ENCODE measurements at places on chromosomes 12 and 14. TPM values are rescaled to one million over a fixed set of nuclear protein-coding genes. Genes with fewer than 3 reads are reported as not detected.
A peak's percentile ranks its signal among the peaks of the same experiment; 100 is the strongest.

GRCh38 chr12:62301799-62302133 is 41.6 kb downstream of the USP15 start:
- H3K27ac ChIP-seq = no peak overlapping the region
- H3K4me3 ChIP-seq = no peak overlapping the region
- peaks cover 35% of the 10 kb centered on the region for H3K36me3 ChIP-seq
- no peaks in the 10 kb centered on the region for H3K27me3 ChIP-seq

DNA sequence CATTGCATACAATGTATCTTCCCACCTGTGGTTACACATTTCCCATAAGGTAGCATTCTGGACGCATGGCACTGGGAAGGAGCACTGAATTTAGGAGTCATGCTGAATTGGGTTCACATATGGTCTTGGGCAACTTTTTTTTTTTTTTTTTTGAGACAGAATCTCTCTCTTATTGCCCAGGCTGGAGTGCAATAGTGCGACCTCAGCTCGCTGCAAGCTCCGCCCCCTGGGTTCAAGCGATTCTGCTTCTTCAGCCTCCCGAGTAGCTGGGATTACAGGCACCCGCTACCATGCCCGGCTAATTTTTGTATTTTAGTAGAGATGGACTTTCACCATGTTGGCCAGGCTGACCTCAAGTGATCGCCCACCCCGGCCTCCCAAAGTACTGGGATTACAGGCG is 13.3 kb downstream of the DIP2B start:
- H3K36me3 ChIP-seq = peaks cover 2% of the 10 kb centered on the region
- H3K4me3 ChIP-seq = no peak overlapping the region
- DNase-seq = no peak
- no peaks in the 10 kb centered on the region for H3K27me3 ChIP-seq
- peaks cover 24% of the 10 kb centered on the region for H3K4me1 ChIP-seq
- peak overlapping the region; percentile 63 for H3K27ac ChIP-seq

- no peak overlapping the region for H3K27ac ChIP-seq
- H3K36me3 ChIP-seq = no peaks in the 10 kb centered on the region
- no peak for DNase-seq
- H3K4me1 ChIP-seq = peaks cover 22% of the 10 kb centered on the region
Observed at GRCh38 chr14:96917442-96917963, 120.3 kb downstream of the VRK1 start.

GRCh38 chr14:66944872-66945271 is 244.4 kb upstream of the GARIN2 start:
- no peaks in the 10 kb centered on the region for H3K4me1 ChIP-seq
- peak; percentile 42 for DNase-seq
- no peak overlapping the region for H3K27ac ChIP-seq
- H3K4me3 ChIP-seq = no peak overlapping the region
- H3K27me3 ChIP-seq = no peaks in the 10 kb centered on the region

- no peaks in the 10 kb centered on the region for H3K4me1 ChIP-seq
- H3K27me3 ChIP-seq = no peaks in the 10 kb centered on the region
- no peak overlapping the region for H3K27ac ChIP-seq
- H3K36me3 ChIP-seq = peaks cover 13% of the 10 kb centered on the region
- no peak overlapping the region for H3K4me3 ChIP-seq
Observed at GRCh38 chr14:102885737-102886447, 36.6 kb upstream of the AMN start.

GRCh38 chr14:41609704-41610183 is 3.1 kb downstream of the LRFN5 start:
- no peaks in the 10 kb centered on the region for H3K27me3 ChIP-seq
- peak overlapping the region; percentile 79 for H3K4me3 ChIP-seq
- H3K36me3 ChIP-seq = no peaks in the 10 kb centered on the region
- peaks cover 29% of the 10 kb centered on the region for H3K4me1 ChIP-seq
- peak; percentile 95 for DNase-seq

DNA sequence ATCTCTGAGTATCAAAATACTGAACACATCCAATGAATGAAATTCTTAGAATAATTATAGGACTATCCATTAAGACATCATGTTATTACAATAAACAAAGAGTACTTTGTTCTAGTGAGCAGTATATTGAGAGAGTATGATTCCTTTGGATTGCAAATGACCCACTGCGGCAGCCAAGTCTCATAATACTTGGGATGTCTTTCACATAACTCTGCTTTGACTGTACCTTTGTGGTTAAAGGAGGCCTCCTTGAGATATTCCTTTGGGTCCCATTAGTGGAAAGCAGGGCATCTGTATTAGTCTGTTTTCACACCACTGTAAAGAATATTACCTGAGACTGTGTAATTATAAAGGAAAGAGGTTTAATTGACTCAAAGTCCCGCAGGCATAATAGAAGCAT is 593.8 kb downstream of the TRHDE start:
- DNase-seq = no peak
- no peaks in the 10 kb centered on the region for H3K27me3 ChIP-seq
- H3K4me3 ChIP-seq = no peak overlapping the region

- no peak overlapping the region for H3K4me3 ChIP-seq
- no peaks in the 10 kb centered on the region for H3K36me3 ChIP-seq
- no peak overlapping the region for H3K27ac ChIP-seq
- no peaks in the 10 kb centered on the region for H3K27me3 ChIP-seq
- DNase-seq = no peak
- H3K4me1 ChIP-seq = peaks cover 11% of the 10 kb centered on the region
Observed at GRCh38 chr12:11209113-11209512, 22.4 kb upstream of the TAS2R42 start.

DNA sequence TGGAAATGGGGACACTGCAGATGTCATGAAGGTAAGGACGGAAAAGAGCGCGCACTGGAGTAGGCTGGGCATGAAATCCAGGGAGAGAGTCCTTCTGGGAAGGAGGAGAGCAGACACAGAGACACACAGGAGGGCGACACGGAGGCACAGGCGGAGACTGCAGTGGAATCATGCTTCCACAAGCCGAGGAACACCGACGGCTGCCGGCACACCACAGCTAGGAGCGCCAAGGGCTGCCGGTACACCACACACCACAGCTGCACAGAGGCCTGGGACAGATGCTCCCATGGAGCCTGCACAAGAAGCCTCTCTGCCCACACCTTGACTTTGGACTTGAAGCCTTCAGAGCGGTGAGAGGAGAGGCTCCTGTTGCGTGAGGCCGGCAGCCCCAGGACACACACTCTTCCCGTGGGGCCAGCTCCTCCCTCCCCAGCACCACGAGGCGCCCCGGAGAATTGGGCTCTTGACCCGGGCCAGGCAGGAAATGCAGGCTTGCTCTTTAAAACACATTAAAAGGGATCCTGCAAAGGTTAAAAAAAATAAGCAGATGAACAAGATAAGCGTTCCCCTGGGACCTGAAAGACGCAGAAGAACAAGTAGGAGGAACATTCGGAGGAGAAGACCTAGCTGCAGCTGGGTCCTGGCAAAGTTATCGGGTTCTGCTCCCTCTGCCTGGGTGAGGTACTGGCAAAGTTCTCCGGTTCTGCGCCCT is 28.3 kb upstream of the FZD10 start:
- H3K36me3 ChIP-seq = no peaks in the 10 kb centered on the region
- H3K4me1 ChIP-seq = no peaks in the 10 kb centered on the region
- peaks cover 6% of the 10 kb centered on the region for H3K27me3 ChIP-seq
- DNase-seq = no peak

GRCh38 chr14:30790827-30791226 is 83.5 kb upstream of the COCH start:
- H3K4me3 ChIP-seq = no peak overlapping the region
- H3K27me3 ChIP-seq = no peaks in the 10 kb centered on the region
- H3K27ac ChIP-seq = no peak overlapping the region
- no peak for DNase-seq
- H3K36me3 ChIP-seq = no peaks in the 10 kb centered on the region

- no peaks in the 10 kb centered on the region for H3K27me3 ChIP-seq
- DNase-seq = no peak
- H3K4me1 ChIP-seq = no peaks in the 10 kb centered on the region
- no peak overlapping the region for H3K4me3 ChIP-seq
Observed at GRCh38 chr12:70598467-70599193, 38.6 kb downstream of the PTPRB start.

DNA sequence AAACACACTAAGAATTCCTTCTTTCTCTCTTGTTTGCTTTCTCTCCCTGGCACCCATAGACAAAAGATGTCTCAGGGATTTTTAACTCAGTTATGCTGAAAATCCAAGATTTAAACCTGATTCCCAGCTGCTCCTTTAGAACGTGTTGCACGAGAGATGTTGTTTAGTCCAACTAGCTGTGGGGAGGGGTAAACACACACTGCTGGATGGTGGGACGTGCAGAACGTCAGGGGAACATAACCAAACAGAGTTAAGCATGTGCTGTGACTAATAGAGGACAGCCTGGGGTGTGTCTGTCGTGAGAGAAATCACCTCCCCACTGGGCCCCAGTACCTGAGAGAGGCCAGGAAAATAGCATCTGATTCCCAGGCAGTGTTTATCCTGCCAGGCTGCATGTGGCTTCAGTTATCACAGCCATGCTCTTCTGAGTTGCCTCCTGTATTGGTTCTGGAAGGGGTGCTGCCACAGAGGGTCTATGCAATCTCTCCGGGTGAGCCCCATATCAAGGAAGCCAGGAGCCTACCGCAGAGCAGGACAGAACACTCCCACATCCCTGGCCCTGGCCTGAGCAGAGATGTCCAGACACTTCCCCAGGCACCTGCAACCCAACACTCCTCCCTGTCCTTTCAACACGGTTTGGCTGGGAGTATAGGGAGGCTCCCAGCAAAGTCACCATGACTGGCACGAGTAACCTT is 112.7 kb upstream of the EGLN3 start:
- H3K4me3 ChIP-seq = no peak overlapping the region
- H3K36me3 ChIP-seq = no peaks in the 10 kb centered on the region
- H3K27ac ChIP-seq = no peak overlapping the region
- no peaks in the 10 kb centered on the region for H3K27me3 ChIP-seq
- no peaks in the 10 kb centered on the region for H3K4me1 ChIP-seq

DNA sequence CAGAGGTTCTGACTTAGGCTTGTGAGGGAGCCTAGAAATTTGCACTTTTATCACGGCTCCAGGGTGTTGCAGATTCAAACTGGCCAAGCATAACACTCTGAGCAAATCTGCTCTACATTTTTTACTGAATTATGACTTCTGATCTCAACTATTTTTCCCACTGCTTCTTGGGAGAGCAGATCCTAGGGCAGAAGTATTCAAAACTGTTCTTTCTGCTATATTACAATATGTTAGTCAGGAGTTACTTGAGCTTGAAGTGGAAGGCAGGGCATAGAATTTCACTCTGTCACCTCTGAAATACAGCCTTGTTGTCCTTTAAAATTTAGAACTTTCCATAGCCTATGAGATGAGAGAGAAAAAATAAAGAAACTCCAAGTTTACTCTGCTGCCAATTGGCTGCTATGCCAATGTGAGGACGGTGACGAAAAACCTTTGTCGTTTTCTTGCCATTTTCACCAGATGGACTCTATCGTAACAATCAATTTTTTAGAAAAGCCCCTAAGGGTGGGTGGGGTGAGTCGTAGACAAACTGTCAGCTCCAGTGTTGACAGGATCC is 16.4 kb upstream of the KERA start:
- no peak overlapping the region for H3K27ac ChIP-seq
- H3K4me3 ChIP-seq = no peak overlapping the region
- no peaks in the 10 kb centered on the region for H3K27me3 ChIP-seq
- no peaks in the 10 kb centered on the region for H3K4me1 ChIP-seq
- H3K36me3 ChIP-seq = no peaks in the 10 kb centered on the region

- H3K27me3 ChIP-seq = peaks cover 50% of the 10 kb centered on the region
- no peaks in the 10 kb centered on the region for H3K4me1 ChIP-seq
- H3K27ac ChIP-seq = no peak overlapping the region
- DNase-seq = peak; percentile 37
Observed at GRCh38 chr12:5083955-5084849, 40.5 kb downstream of the KCNA5 start.

DNA sequence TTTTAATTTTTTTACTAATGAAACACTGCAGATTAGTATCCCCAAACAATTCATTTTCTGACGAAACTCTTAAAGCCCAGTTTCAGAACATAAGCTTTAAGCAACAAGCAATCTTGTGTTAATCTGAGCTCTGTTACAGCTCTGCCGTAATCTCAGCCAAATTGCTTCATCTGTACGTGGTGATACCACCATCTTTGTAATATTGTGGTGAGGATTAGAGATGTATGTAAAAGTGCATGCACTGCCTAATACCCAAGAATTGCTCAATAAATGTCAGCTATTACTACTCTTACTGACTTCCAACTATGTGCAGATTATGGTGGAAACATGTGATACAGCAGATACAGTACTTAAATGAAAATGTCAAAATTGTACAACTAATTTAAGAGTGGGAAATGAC is 1.8 kb downstream of the AKAP5 start:
- H3K4me3 ChIP-seq = no peak overlapping the region
- no peaks in the 10 kb centered on the region for H3K36me3 ChIP-seq
- no peaks in the 10 kb centered on the region for H3K27me3 ChIP-seq
- no peak overlapping the region for H3K27ac ChIP-seq

GRCh38 chr14:22622255-22622654 is 21.9 kb downstream of the OR6J1 start:
- DNase-seq = no peak
- no peak overlapping the region for H3K4me3 ChIP-seq
- no peak overlapping the region for H3K27ac ChIP-seq

DNA sequence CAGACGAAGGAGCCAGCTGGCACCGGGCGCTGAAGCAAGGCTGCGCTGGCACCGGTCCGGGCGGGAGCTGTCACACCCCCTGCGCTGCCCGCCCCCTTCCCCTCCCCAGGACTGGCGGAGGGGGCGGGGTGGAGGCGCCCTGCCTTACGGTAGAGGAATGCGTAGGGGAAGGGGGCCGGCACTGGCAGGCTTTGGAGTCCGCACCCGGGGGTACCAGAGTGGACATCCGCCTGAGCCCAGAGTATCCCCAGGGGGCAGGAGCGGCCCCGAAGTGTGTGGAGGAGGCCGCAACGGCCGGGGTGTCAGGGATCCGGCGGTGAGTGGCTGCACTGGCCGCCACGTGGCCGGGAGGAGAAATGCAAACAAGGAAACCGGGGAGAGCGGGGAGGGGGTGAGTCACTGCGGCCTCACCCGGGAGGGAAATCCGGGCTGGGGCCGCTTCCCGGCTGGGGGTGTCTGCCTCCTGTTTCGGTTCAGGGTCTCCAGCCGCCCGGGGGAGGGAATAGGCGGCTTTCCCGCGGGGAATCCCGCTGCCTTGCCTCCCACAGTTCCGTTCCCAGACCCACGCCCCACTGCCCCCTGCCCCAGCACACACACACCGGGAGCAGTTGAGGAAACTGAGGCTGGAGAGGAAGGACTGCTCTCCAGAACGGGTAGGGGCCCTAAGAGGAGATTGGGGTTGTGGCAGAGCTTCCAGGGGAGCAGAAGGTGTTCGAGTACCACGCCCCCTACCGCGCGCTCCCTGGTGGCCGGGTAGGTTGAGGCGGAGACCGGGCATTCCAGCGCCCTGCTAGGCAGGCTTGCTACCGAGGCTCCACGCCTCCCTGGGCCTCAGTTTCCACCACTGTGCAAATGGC is at the start of gene RAPGEF3:
Gene RAPGEF3, minus strand, starts transcription at position 47 of the 857 bp plus-strand sequence. CDS start 324 bp downstream, outside the sequence.
- peaks cover 18% of the 10 kb centered on the region for H3K4me1 ChIP-seq
- peak within 1 kb of the TSS; percentile 75 for H3K27ac ChIP-seq
- H3K27me3 ChIP-seq = no peaks in the 10 kb centered on the region
- peak; percentile 87 for DNase-seq

- DNase-seq = no peak
- H3K36me3 ChIP-seq = no peaks in the 10 kb centered on the region
- no peaks in the 10 kb centered on the region for H3K4me1 ChIP-seq
Observed at GRCh38 chr12:121202407-121203355, 7.2 kb upstream of the P2RX4 start.

Gene TIGAR
- total RNA-seq = 15.5 TPM

Gene KLRG1
- 1.9 TPM for total RNA-seq

Gene TAS2R14
- 3.6 TPM for total RNA-seq

Gene KRR1
- total RNA-seq = 75.3 TPM

Gene DYNC1H1
- total RNA-seq = 833 TPM

Gene CMKLR1
- total RNA-seq = 0.57 TPM

Gene CD4
- total RNA-seq = not detected

Gene DIO2
- not detected for total RNA-seq

Gene BDKRB1
- not detected for total RNA-seq
